Activated CD8-positive, alpha-beta memory T cell treated with anti-CD3 and anti-CD28 coated beads for 1 hour (primary cell): ENCODE measurements at places on chromosomes 4 and X.

GRCh38 chrX:56728752-56729151, 291 bp upstream of the NBDY start:
- no peak for DNase-seq

DNA sequence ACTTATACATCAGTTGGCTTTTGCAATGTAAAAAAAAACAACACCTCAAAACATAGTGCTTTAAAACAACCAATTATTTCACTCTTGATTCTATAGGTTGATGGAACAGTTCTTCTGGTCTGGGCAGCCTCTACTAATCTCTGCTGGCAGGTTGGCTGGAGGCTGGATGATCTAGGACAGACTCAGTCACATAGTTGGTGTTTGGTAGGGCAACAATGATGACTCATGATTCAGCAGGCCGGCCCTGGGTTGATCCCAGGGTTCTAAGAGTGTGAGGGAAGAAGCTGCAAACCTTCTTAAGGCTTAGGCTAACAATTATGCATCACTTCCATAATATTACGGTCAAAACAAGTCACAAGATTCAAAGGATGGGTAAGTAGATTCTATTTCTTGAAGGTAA, 558.2 kb downstream of the ZNF674 start:
- DNase-seq: no peak

DNA sequence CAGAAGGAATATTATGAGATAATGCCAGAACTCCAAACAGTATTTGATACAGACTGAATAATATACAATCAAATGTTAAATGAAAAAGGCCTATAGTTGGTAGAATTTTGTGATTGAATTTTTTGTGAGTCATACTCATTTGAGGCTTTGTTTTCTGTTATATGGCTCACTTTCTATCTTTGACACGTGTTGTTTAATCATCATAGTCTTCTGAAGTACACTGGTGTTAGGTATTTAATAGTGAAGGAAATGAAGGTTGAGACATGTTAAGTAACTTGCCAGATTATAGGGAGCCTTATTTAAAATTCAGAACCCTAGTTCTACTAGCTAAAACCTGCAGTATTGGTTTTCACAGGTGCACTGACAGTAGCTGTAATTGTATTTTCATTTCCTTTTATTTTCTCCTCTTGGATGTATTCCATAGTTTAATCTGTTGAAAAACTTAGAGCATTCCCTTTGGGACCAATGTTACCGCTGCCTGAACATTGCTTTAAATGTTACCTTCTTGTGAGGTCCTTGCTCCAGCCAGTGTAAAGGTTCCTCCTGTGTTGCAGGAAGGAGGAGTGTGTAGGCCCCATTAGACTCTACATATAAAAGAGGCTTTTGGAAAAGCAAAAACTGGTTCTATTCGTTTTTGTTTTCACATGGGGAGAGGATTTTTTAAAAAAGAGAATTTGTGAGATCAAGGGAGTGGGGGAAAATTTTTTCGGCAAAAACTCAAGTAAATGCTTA, 224.1 kb downstream of the ARHGAP10 start:
- DNase-seq: no peak

GRCh38 chr4:3716631-3717235, 49.5 kb upstream of the ADRA2C start:
- DNase-seq: no peak

- DNase-seq: no peak
These were observed 281.7 kb downstream of the RCHY1 start for GRCh38 chr4:75232546-75232945.

DNA sequence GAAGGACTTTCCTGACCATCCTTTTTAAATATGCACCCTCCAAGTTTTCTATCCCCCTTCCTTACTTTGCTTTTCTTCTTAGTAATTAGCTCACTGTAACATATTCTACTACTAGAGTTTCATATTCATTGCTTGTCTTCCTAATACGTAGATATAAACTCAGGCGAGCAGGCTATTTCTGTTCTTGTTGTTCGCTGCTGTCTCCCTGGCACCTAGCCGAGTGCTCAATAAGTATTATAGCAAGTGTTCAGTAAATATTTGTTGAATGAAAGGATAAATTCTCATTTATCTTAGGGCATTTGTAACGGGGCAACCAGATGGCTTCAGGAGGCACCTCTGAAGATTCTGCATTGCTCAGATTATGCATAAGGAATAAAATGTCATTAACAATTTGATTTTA, 6.8 kb upstream of the RHOH start:
- DNase-seq: no peak

DNA sequence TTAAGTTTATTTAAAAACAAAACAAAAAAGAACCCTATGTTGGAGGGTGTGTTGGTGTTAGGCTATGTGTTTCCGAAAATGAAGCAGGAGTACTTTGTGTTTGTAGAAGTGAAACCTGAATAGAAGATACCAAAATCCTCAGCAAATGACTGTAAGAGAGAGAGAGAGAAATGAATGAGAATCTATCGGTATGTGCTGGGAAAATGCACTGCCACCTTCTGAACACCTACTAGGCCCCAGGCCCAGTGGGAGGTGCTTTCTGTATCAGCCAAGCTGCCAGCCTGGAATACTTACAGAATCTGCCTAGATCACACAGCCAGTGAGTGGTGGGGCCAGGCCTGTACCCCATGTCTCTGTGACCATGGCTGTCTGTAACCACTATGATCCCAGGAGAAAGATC, 14.9 kb upstream of the PIM2 start:
- no peak for DNase-seq

GRCh38 chr4:153281476-153281875, 63.0 kb upstream of the MND1 start:
- DNase-seq: no peak

- no peak for DNase-seq
These were observed 11.3 kb downstream of the DTHD1 start for GRCh38 chr4:36292556-36293188.

- no peak for DNase-seq
These were observed 182.4 kb upstream of the LCORL start for GRCh38 chr4:18203966-18204365.

DNA sequence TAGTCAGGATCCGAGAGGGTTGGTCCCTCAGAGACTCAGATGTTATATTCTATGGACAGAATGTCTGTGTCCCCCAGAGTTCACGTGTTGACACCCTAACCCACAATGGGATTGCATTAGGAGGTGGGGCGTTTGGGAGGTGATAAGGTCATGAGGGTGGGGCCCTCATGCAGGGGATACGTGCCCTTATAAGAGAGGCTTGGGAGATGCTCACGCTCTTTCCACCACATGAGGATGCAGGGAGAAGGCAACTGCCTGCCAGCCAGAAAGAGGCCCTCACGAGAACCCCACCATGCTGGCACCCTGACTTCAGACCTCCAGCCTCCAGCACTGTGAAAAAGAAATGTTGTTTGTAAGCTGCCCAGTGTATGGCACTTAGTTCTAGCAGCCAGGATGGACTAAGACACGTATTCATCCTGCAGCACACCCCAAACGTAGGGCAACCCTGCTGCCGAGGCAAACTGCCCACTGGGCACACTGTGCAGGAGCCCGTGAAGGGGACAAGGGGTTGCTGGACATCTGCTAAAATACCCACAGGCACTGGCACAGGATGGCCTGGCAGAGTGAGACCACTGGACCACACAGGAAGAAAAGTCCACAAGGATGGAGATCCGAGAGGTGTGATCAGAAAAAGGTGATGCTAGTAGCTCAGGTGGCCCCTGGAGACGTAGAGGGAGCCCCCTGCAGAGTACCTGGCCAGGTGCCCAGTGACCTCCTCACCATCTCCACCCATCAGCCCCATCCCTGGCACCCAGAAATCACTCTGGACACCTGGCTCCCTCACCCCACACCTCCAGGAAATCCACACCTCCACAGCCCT, 62.7 kb downstream of the HTRA3 start:
- no peak for DNase-seq

- no peak for DNase-seq
These were observed 356.7 kb upstream of the RPS6KA3 start for GRCh38 chrX:20623448-20623847.

GRCh38 chr4:66169341-66169740, 499.1 kb upstream of the EPHA5 start:
- DNase-seq: no peak

GRCh38 chr4:152676052-152676854, 3.5 kb downstream of the TMEM154 start:
- no peak for DNase-seq

DNA sequence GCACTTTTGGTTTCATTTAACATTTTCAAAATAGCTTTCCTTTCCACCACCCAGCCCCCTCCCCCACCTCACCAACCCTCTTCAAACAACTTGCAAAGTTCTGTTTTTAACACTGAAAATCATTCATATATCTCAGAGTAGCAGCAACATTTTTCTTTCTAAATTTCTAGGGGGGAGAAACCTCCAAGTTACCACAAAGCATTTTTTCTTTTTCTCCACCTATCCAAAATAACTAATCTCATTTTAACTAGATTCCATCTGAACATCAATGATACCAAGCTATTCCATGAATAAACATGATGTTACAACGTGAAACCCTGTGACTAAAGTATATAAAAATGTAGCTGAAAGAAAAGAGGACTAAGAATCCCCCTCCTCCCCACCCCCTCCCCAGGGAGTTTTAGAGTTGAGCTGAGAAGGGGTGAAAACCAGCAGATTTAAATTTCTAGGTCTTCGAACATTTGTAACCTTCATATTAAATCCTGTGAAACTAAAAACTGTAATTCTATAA, 5.2 kb downstream of the LDB2 start:
- no peak for DNase-seq

GRCh38 chrX:132033166-132033565, 10.1 kb downstream of the STK26 start:
- DNase-seq: no peak

GRCh38 chr4:163558539-163559044, 64.1 kb downstream of the TMA16 start:
- no peak for DNase-seq

DNA sequence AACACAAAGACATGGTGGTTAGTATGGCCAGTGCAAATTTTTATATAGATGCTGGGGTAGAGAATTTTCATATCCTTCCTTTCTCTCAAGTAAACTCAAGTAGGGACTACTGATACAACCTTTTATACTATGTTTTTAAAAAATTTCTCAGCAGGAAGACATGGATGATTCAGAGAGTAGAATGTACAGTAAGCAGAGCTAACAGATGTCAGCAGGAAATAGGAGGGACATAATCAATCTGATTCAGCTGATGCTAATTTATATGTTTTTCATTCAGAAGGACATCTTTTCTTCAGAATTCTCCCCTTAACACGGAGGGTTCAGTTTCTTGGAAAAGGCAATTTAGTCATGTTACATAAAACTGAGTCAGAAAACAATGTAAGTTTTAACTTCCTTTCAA, 95.4 kb downstream of the GRIA2 start:
- DNase-seq: no peak

GRCh38 chr4:112813790-112814189, 176.8 kb downstream of the LARP7 start:
- DNase-seq: no peak

DNA sequence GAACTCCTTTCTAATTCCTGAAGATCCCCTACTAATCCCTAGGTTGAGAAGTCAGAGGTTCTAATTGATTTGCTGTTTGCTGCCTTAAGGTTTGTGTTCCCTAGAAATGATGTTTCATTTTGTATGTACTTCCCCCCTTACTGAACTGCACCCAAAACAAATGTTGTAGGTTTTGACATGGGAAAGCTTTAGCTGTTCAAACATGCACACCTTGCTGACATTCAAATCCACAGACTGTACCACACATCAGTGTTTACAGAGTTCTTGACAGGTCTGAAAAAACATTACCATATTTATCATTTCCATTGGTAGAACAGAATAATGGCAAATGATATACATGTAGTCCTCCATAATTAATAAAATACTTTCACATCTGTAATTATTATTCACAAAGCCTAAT, 18.2 kb downstream of the EGF start:
- no peak for DNase-seq

- DNase-seq: no peak
These were observed 98.4 kb downstream of the PHKA2 start for GRCh38 chrX:18885328-18886004.

- DNase-seq: no peak
These were observed 242.9 kb upstream of the GK2 start for GRCh38 chr4:79650794-79651431.

- no peak for DNase-seq
These were observed 154.4 kb downstream of the AMMECR1 start for GRCh38 chrX:110163488-110163887.

- DNase-seq: no peak
These were observed 84.7 kb downstream of the CRMP1 start for GRCh38 chr4:5808081-5808741.
